SK-N-SH (cell line): ENCODE measurements at places on chromosomes 2 and 18.

- no peak for DNase-seq
Observed at GRCh38 chr2:231960810-231961348, 634 bp upstream of the DIS3L2 start.

GRCh38 chr2:165054652-165055051, 99.3 kb upstream of the SLC38A11 start:
- DNase-seq: no peak

GRCh38 chr2:179417436-179417949, 152.9 kb upstream of the SESTD1 start:
- DNase-seq: no peak

DNA sequence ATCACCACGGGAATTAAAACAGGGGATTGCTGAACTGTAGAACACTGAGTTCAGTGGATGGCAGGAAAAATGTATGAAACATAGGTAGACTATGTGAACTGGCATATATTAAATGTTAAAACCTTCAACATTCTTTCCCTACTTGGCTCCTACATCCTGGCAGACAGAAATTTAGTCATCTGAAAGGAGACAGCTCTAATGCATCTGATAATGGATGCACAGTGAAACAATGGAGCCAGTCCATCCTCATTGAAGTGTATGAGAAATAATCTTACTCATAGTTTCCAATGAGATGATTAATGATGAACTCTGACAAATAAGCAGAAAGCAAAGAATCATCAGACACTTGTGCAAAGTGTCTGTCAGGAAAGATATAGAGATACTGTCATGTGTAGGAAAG, 1629.7 kb upstream of the TMEFF2 start:
- DNase-seq: no peak

GRCh38 chr2:215898363-215898762, 115.0 kb downstream of the MREG start:
- DNase-seq: no peak

GRCh38 chr2:201151127-201151981, 31.6 kb upstream of the CASP10 start:
- DNase-seq: no peak

GRCh38 chr2:11556101-11556806, 22.4 kb downstream of the GREB1 start:
- no peak for DNase-seq

DNA sequence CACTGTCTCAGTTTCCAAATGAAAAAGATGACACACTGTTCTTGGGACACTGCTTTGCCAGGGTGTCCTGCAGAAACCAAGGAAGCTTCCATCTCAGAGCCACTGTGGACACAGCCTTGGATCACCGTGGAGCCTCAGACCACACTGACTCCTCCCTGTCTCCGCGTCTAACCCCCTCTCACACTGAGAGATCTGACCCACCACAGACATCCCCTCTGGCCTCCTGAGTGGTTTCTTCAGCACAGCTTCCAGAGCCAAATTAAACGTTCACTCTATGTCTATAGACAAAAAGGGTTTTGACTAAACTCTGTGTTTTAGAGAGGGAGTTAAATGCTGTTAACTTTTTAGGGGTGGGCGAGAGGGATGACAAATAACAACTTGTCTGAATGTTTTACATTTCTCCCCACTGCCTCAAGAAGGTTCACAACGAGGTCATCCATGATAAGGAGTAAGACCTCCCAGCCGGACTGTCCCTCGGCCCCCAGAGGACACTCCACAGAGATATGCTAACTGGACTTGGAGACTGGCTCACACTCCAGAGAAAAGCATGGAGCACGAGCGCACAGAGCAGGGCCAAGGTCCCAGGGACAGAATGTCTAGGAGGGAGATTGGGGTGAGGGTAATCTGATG, 113.4 kb upstream of the PKDCC start:
- DNase-seq: no peak

DNA sequence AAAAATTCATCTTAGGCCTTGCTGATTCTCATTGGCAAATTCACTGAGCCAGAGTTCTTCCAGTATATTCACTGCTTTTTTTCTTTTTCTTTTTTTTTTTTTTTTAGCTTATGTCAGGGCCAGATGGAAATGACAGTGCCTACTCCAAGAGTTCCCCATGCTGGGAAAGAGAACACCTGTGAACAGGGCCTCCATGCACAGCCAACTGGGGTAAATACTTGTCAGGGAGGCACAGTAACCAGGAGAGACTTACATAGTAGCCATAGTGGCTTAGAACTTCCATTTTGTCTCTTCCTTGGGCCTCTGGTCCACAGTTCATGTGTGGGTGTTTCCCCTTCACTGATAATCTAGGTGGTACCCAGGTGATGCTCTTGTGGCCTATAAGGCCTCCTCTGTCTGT, 15.2 kb upstream of the SCLY start:
- DNase-seq: no peak

DNA sequence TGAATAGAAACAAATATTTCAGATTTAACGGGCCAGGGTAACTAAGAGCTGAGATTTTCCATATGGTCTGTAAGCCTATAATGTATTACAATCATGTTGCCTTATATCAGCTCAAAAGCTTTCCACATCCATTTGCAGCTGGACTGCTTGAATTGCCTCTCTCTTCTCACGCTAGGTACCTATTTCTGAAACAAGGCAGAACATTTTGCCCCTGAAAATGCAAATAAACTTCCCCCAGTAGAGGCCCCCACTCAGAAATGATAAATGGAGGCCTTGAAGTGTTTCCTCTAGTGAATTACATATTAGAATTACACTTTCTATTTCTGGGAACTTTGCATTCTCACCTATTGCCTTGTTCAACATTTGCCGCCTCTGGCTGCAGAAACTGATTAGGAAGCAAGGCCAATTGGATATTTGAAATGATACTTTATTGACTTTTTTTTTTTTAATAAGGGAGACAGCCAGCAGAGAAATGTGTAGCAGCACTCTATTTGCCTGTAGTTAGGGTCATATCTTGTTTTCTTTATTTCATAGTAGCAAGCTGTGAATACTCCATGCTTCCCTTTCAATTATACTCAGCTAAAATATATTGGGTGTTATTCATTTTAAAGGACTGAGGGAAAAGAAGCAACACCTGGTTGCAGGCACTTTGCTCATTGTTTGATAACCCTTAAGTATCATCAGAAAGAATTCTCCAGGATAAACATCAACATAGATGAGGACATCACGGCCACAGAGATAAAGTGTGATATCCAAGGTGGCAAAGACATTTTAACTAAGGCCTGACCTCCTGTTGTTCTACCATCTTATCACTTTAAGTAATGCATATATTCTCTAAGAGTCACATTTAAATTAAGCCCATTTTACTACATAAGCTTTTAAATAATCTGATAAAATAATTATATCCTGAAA, 505.5 kb downstream of the LRRTM4 start:
- DNase-seq: no peak

DNA sequence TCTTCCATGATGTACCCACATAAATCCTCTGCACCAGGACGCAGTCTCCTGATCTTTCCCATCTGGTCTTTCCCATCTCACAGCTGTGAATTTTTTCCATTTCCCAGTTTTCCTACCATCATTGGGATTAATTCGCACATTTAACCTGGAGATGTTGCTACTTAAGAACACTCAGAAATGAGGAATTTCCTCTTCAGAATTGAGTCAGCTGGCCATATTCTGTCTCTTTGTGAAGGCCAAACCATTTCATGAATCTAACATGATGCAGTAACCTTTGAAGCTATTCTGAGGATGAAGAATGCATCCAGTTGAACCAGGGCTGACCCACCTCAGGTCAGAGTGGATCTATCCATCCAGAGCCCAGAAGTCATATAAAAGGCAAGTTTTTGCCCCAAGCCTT, 326.8 kb downstream of the SETBP1 start:
- DNase-seq: no peak
